ENCODE measurements at places on chromosomes 1 and 21.
A peak's percentile ranks its signal among the peaks of the same experiment; 100 is the strongest.

GRCh38 chr1:42845866-42846256 lies 552 bp upstream of the ZNF691 start:
- DNase-seq, result no peak

DNA sequence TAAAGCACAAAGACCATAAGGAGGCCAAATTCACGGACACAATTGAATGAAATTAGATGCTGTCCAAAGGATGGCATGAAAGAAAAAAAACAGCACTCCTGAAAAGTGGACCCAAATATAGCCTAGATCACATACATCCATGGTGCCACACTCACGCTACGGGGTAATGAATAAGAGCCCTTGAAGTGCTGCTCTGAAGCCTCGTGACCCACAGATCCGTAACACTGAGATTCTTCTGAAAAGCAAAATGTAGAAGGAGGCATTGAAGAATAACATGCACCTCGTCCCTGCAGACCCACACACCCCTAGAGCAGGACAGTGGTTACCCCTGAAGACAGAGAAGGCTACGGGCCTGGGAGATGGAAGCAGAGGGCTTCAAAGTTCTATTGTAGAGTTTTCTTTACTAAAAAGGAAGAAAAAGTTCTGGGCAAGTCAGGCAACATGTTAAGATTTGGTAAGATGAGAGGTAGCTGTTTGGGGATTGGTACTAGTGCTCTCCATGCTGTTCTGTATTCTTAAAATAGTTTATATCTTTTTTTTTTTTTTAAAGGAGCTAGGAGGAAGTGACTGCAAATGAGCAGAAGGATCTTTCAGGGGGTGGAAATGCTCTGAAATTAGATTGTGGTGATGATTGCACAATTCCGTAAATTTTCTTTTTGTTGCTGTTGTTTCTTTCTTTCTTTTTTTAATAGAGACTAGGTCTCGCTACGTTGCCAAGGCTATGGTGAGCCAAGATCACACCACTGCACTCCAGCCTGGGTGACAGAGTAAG lies 4.1 kb upstream of the ITGB2 start:
- no peak for DNase-seq

- no peak for DNase-seq
Measured at GRCh38 chr1:202553560-202554038, 156.7 kb downstream of the SYT2 start.

DNA sequence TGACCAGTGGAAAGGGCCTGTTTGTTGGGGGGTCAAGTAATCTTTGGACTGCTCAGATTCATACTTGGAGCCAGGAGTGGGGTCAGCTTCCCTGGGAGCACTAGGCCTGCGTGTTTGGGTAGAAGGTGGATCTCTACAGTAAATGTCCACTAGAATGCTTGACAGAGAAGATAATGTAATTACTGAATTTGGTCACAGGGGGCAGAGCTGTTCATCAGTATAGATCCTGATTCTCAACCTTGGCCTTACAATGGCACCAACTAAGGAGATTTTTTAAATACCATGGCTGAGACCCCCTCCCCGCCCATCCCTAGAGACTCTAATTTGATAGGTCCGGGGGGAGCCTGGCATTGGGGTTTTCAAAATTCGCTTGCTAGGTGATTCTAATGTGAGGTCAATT lies 217.5 kb upstream of the PLXNA2 start:
- DNase-seq, result no peak

DNA sequence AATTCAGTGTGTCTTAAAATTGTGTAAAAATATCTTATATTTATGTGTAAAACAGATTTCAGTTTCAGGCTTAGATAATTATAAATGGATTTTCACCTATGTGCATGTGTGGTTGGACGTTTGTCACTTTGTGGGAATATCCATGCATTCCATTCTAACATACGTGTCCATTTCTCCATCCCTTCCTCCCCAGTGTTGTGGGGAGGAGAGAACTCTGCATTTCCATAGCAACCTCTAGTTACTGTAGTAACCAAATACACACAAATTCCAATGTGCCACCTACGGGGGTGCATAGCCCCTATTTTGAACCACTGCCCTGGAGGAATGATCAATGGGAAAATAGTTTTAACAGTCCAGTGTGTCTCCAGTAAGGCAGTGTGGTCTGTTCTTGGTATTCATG lies 79.0 kb downstream of the RASAL2 start:
- no peak for DNase-seq

DNA sequence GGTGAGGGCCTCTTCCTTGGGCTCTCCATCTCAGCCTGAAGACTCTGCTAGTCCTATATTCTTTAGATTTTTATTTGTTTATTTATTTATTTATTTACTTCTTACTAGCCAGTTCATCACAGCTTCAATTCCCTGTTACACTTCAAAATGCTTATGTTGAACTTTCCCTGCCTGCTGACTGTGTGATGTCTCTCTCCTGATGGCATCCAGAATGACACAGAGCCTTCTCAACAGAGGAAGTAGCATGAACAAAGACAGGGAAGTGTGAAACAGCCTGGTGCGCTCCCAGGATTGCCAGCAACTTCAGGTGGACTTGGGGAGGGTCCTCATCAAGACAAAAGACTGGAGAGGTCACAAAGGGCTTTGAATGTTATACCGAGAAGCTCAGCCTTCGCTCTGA lies 4.3 kb upstream of the IPO13 start:
- DNase-seq, result no peak

DNA sequence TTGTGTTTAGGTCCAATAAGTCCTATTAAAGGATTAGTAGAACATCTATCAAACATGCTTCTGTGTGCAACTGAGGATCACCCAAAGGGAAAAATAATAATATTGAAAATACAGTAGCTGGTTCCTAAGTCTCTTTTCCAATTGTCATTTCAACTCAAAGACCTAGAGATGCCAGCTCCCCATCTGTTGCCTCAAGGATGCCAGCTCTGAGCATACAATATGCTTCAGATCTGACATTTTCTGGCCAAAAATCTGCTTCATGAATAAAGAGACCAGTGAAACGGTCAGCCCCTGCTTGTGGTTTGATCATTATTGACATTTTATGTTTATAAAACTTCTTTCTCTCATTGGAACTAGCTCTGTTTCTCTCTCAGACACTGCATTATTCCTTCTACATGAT lies 72.9 kb downstream of the CCDC185 start:
- DNase-seq, result no peak

- no peak for DNase-seq
Measured at GRCh38 chr21:22235866-22236590, 1237.8 kb downstream of the NCAM2 start.

GRCh38 chr21:25409978-25410377 lies 197.3 kb downstream of the MRPL39 start:
- DNase-seq, result no peak

- DNase-seq, result no peak
Measured at GRCh38 chr1:44068442-44068921, 37.2 kb upstream of the SLC6A9 start.

DNA sequence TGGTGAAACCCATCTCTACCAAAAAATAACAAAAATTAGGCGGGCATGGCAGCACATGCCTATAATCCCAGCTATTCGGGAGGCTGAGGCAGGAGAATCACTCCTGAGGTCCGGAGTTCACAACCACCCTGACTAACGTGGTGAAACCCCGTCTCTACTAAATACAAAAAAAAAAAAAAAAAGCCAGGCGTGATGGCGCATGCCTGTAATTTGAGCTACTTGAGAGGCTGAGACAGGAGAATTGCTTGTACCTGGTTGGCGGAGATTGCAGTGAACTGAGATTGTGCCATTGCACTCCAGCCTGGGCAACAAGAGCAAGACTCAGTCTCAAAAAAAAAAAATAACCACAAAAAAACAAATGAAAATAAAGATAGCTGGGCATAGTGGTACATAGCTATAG lies 42.3 kb downstream of the CC2D1B start:
- DNase-seq, result peak; percentile 75

GRCh38 chr1:173020138-173020750 lies 30.5 kb downstream of the TNFSF18 start:
- DNase-seq, result no peak
